ENCODE measurements at places on chromosomes 6 and 20.
A peak's percentile ranks its signal among the peaks of the same experiment; 100 is the strongest.

GRCh38 chr6:85111481-85112011, 338.3 kb upstream of the NT5E start:
- no peak for DNase-seq

DNA sequence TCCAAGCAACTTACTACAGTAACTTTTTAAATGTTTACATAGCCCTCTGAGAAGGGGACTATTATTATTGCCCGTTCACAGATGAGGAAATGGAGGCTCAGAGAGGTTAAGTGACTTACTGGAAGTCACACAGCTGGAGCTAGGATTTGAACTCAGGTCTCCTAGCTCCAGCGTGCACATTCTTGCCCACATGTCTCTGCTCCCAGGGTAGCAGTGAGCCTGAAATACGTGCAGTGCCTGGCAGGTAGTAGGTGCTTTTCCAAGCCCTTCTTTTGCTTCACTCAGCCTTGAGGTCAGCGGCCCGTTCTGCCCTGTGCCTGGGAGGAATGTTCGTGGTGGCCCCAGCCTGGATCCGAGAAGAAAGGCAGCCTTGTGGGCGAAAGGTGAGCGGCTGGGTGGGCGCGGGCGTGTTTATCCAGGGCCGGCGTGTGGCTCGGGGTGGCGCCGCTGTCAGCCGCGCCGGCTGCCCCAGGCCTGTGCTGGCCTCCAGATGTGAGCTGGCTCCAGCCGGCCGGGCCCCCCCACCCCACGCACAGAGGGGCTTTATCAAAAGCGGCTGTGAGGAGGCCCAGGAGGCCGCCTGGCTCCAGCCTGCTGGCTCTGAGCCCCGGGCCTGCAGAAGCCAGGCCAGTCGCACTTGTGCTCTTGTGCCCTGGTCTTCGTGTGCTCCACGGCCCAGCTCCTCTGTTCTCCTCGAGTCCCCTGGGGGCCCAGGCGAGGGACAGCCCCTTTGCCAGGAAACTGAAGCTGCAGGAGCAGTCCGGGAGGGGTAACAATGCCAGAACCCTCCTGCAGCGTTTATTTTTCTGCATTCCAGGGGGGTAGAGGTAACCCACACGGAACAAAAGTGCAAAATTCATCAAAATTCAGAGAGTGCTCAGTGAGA, 58.1 kb downstream of the UBE2V1 start:
- no peak for DNase-seq

DNA sequence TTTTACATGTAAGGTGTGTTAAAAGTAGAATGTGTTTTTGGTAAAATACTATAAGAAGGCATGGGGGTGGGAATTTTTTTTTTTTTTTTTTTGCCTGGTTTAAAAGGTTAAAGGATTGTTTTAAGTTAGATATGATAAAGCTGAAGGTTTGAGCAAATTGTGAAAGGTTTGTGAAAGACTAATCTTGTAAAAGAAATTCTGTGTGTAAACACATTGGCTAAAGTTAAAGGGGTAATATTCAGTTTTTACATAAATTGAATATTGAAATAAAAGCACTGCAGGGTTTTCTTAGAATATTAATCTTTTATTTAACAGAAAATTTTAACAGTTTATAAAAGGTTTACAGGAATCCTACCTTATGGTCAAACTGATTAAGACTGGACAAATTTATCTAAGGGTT, 105.7 kb downstream of the DTNBP1 start:
- no peak for DNase-seq

DNA sequence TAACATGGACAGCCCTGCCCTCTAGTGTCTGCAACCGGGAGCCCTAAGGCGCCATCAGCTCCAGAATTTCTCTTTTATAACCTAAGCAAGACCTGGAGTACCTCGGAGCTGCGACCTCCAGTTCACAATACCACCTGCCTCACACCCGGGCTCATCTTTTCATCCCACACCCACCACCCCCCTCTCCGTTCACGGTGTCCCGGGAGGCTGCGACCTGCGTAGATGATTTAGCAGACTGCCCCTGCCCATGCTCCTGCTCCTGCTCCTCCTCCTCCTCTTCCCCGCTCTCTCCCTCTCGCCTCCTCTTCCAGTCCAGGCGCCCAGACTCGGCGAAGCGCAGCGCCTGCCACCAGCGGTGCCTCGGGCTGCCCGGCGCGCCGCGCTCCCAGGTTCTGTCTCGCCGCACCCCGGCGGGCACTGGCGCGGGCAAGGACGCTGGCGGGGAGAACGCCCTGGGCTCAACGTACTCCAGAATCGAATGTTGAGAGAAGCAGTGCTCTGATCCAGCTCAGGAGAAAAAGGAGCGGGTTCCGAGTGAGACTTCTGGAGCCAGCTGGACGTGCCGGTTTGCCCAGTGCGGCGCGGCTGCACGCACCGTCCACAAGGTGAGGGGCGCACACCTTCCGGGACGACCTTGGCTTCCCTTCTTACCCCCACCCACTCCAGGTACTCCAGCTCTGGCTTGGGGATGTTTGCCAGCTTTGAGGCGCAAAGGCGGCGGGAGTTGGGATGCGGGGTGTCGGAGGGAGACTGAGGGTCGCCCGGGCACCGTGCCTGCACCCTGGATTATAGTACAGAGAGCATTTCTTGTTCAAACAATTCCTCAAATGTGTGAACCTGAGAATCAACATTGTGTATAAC, at the start of gene HTR1E:
Gene HTR1E (plus strand): TSS at position 310 of the 861 bp plus-strand sequence. CDS start 77,807 bp downstream, outside the sequence.
- DNase-seq, result no peak

DNA sequence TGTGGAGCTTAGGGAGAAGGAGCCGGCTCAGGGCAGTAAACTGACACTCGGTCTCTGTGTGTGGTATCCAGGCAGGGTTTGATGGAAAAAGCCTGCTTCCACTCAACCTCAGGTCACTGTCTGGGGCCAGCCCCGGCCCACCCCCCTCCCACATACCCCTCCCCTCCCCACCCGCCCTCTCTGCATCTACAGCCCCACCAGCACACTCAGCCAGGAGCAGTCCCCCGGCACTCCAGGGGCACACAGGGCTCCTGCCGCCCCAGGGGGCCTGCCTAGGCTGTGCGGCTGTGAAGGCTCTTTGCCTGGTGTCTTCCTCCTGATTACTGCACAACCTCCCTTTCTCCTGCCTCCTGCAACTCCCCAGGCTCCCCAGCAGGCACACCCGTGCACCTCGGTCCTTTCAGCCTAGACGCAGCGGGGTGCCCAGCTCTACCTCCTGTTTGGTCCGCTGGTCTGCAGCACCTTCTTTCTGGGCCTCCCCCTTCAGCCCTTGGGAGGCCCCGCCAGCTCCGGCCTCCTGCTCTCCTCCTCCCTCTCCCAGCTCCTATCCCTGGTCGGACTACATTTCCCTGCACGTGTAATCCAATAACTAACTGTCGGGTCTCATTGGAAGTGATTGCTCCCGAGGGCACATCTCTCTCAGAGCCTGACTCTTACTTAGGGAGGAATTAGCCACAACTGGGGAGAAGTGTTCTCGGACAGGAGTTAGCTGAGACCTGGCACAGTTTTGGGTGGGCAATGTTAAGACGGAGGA, 1.3 kb upstream of the FOXF2 start:
- DNase-seq, result no peak

- DNase-seq, result no peak
These were observed 29.2 kb downstream of the AFDN start for GRCh38 chr6:167855825-167856425.

GRCh38 chr6:46848684-46849360, 55.6 kb downstream of the MEP1A start:
- DNase-seq, result peak; percentile 11

GRCh38 chr6:33297956-33298772, 578 bp downstream of the RGL2 start:
- DNase-seq, result peak; percentile 79

- peak; percentile 77 for DNase-seq
These were observed 75.5 kb downstream of the NOL4L start for GRCh38 chr20:32509639-32510066.

- no peak for DNase-seq
These were observed 54.9 kb downstream of the MYH7B start for GRCh38 chr20:35010405-35011192.

GRCh38 chr20:34986311-34987287, 30.9 kb downstream of the MYH7B start:
- no peak for DNase-seq

DNA sequence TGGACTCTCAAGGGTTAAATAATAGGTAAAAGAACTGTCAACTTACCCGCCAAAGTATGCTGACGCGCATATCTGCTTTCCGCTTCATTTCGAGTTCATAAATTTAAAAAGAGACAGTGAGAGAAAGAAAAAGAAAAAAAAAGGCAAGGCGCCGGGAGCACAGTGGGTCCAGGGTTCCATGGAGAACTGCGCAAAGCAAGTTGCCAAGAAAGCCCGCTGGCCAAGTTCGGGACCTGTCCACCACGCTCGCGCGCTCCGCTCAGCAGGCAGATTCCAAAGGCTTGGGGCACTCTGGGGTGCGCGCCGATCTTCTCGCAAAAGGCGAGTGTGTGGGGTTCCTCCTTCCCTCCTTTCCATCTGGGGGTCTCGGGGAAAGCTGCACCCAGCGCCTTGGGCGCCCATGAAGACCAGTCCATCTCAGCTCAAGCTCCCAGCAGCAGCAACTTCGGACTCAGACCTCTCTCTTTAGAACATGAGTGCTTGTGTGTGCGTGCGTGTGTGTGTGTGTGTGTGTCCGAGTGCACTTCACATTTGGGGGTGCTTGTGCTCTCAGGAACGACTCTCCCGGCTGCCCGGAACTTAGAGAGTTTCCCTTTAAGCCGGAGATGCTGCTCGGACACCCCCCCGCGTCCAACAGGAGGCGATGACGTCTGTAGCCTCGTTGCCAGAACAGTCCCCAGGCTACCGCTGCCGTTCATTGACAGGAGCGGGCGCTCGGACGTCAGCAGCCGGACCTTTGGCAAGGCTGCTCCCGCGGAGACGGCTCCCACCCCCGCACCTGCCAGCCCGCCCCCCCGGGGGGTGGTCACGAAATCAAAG, 180.0 kb downstream of the TBXT start:
- DNase-seq, result no peak

DNA sequence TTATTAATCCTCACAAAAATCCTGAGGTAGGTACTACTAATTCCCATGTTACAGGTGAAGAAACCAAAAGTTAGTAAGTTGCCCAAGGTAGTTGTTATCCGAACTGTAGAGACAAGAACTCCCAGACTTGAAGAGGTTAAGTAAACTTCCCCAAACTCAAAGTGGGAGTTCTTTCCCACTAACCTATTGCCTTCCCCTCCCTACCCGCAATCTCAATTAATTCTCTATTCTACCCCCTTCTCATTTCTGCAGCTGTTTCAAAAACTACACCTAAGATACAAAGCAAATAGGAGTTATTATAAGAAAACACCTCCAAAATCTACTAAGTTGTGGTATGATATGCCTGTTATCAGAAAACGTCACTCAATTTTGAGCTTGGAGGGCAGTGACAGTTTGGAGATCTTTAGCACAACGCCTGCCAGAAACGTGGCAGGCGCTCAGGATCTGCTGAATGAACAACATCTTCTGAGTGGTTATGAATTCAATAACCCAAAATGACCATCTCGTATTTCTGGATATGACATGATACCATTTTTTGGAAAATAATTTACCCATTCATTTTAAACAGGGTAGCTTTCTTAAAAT, 7.1 kb downstream of the CSNK2A1 start:
- no peak for DNase-seq

GRCh38 chr20:62117362-62117646, 5.0 kb upstream of the LSM14B start:
- no peak for DNase-seq

DNA sequence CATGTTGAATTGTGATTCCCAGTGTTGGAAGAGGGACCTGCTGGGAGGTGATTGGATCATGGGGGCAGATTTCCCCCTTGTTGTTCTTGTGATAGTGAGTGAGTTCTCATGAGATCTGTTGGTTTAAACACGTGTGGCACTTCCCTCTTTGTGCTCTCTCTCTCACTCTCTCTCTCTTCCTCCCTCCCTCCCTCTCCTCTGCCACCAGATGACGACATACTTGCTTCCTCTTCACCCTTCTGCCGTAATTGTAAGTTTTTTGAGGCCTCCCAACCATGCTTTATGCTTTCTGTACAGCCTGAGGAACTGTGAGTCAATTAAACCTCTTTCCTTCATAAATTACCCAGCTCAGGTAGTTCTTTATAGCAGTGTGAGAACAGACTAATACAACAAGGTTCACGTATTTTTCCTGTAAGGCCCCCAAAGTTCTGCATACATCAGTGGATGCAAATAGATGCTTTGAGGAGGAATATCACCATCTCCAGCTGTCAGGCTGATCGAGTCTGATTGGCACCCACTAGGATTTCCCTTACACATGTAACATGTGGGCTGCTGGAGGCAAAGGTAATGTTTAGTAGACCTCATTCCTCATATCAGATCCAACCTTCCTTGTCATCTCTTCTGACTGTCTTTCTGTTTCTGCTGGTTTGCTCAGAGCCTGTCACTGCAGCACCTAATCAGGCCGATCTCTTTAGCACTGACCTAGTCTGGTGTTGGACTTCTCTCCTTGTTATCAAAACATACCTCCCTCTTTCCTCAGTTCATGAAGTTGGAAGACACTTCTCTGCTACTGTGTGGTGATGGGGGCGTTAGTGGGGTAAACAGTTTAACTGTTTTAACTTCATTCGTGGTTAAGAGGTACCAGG, 54.3 kb upstream of the BACH2 start:
- peak; percentile 66 for DNase-seq

DNA sequence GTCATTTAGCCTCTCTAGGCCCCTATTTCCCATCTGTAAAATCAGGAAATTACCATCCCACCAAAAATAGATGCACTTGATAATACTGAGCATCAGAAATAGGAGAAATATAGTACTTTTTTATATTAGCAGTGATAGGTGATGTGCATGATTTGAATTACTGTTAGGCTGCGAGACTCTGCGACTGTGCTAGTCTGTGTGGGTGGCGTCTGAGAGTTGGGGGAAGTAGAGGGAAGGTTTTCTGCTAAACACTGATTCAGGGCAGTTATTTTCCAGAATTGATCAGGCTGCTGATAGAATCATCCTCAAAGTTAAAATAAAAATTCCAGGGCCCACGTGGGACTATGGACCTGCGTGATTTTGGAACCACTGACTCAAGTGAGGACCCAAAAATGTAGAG, 60.4 kb upstream of the ARMH2 start:
- no peak for DNase-seq

DNA sequence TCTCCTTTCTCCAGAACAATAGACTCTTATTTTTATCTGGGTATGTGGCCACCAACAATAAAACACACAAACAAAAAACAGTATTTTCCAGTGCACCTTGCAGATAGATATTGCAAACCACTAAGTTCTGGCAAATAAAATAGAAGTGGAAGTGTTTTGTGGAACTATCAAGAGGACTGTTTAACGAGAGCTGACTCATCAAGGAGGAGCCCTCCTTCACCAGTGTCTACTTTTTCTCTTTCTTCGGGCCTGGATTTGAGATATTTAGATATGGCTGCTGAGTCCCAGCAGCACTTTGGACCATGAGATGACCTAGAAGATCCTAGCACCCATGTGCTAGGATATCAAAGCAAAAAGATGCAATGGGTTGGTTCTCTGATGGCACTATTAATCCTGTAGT, 154.7 kb downstream of the AIG1 start:
- DNase-seq, result no peak

DNA sequence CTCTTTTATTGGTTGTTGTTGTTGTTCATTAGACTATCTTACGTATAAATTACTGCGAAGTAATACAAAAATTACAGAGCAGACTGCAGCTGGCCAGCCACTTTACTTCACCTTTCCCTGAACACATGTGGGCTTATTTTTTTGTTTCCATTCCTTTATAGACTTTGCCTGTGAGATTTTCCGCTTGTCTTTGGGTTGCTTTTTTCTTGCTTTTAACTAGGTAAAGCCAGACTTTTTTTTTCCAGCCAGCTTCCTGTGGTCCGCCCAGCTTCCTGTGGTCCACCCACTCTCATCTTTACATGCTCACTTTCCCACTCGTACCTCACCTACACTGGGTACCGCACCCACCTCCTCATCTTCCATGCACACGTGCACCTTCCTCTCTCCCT, 79.0 kb downstream of the IPCEF1 start:
- DNase-seq, result peak; percentile 4

GRCh38 chr20:4252005-4252404, 236.6 kb upstream of the RNF24 start:
- DNase-seq, result no peak

- no peak for DNase-seq
These were observed 24.3 kb downstream of the ARHGAP18 start for GRCh38 chr6:129685662-129686031.
